Psoas muscle (tissue), 8 donors: ENCODE measurements at places on chromosomes 4 and X. TPM values are rescaled to one million over a fixed set of nuclear protein-coding genes. Genes with fewer than 3 reads are reported as not detected.

GRCh38 chrX:18676470-18676869 lies 4.6 kb upstream of the RS1 start:
- DNase-seq: no peak

DNA sequence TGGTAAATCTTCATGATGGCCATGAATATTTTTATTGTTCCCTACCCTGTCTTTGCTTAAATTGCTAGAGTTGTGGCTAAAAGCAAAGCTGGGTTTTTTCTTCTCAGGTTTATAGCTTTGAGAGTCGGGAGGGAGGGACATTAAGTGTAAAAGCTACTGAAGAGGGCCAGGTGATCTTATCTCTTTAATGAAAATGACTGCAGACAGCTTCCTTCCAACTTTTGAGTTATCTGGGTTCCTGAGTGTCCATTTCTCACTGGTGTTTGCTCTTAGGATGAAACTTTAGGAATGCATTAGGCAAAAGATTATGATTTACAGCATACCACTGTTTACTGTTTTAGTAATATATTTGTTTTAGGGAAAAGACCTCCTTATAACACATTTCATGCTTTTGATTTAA lies 187.7 kb downstream of the SHROOM3 start:
- no peak for DNase-seq

- no peak for DNase-seq
Observed at GRCh38 chr4:6204098-6204497, 3.7 kb upstream of the JAKMIP1 start.

- DNase-seq: no peak
Observed at GRCh38 chrX:109187473-109188168, 294.3 kb downstream of the GUCY2F start.

GRCh38 chr4:47444031-47444430 lies 19.5 kb downstream of the COMMD8 start:
- no peak for DNase-seq

DNA sequence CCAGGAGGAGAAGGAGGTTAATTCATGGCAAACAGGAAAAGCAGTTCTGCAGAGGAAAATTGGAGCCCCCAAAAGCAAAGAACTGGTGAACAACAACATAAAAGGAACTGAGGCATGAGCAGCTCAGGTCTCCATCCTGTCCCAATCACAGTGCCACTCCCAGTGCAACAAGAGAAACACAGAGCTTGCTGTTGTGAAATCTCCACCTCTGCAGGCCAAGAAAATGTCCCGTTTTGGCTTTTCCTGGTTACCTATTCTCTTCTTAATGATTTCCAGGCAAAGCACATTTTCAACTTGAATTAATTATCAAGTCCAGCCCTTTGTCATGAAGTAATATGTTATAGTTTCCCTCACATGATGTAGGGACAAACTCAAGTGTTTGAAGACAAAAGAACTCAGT lies 778 bp downstream of the C1QTNF7 start:
- peak; percentile 30 for DNase-seq

SPATA18 gene
- polyA plus RNA-seq: 0.14 TPM

ADGRG4 gene
- polyA plus RNA-seq: not detected

PAGE2 gene
- not detected for polyA plus RNA-seq

SPANXA2 gene
- not detected for polyA plus RNA-seq

XAGE1A gene
- not detected for polyA plus RNA-seq

VSIG4 gene
- 5.8 TPM for polyA plus RNA-seq

UBQLN2 gene
- 17.6 TPM for polyA plus RNA-seq

SPANXN4 gene
- not detected for polyA plus RNA-seq

ZNF275 gene
- 4.3 TPM for polyA plus RNA-seq

SMIM43 gene
- not detected for polyA plus RNA-seq
